Suppressor macrophage treated with lipopolysaccharide for 1 hour (primary cell): ENCODE measurements at places on chromosomes 6 and 20.

DNA sequence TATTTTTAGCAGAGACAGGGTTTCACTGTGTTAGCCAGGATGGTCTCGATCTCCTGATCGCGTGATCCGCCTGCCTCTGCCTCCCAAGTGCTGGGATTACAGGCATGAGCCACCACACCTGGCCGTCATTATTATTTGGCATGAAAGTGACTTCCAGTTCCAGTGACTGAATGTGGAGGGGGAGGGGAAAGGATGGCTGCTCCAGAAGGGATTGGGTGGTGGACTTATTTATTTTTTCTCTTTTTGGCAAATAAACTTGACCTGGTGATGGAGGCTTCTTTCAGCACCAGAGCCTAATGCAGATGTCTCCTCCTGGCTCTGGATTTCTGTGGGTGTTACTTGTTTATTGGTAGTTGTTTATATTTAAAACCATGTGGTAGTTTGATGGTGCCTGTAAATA is 16.9 kb upstream of the SLC22A23 start:
- DNase-seq = no peak

GRCh38 chr20:32753731-32754130 is 8.5 kb upstream of the DNMT3B start:
- DNase-seq = no peak

DNA sequence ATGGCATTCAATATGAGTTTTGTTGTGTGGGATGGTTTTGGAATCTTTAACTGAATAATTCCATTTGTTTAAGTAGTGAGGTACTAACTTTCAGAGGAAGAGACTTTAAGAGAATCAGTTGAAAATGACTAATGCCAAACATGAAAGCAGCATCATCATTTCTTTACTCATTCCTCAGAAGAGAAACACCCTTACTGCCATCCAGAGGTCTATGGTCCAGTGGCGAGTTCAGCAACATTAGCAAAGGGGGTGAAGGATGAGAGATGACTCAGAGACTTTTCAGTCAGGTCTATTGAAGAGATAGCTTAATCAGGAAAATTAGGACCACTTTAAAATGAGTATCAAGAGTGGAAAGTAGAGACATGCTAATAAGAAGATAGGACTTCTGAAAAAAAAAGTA is 118.8 kb downstream of the COL19A1 start:
- DNase-seq = no peak

DNA sequence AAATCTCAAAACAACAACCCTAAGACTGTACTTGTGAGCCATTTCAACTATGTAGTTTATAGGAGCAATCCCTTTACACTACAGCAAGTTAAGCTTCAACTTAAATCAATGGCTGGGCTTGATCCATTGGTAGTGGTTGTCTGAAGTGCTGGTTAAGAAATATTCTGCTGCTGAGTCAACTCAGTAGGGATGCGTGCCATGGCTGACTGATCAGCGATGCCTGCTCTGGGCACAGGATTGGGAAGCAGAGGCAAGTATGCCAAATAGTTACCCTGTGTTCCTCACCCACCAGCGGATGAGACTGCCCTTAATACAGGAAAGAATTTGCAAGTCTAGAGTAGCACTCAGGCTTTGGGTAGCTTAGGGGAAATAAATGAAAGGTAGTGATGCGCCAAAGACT is 41.5 kb downstream of the GCM1 start:
- DNase-seq = no peak
